ENCODE measurements at places on chromosomes 5 and 9. TPM values are rescaled to one million over a fixed set of nuclear protein-coding genes. Genes with fewer than 3 reads are reported as not detected.

- DNase-seq, result no peak
These were observed 2339.2 kb downstream of the MAT2B start for GRCh38 chr5:165844571-165844970.

- DNase-seq, result no peak
These were observed 96.6 kb downstream of the DPYSL3 start for GRCh38 chr5:147413266-147413665.

DNA sequence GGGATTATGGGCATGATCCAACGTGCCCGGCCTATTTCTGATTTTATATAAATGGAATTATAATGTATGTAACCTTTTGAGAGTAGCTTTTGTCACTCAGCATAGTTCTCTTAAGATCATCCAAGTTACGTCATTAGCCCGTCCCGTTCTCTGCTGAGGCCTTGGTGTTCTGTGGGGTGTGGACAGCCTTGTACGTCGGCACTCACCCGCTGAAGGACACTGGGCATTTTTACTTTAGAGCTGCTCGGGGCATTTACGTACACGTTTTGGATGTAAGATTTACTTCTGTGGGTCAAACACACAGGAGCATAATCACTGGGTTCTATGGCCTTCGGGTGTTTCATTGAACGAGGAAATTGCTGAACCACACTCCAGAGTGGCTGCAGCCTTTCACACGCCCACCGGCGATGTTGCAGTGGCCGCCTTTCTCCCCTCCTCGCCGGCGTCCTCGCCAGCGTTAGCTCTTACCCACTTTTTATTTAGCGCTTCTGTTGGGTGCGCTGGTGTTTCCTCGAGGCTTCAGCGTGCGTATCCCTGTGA, 101.8 kb downstream of the EHMT1 start:
- no peak for DNase-seq

GRCh38 chr5:131413605-131414559, 150.0 kb downstream of the CDC42SE2 start:
- DNase-seq, result no peak

DNA sequence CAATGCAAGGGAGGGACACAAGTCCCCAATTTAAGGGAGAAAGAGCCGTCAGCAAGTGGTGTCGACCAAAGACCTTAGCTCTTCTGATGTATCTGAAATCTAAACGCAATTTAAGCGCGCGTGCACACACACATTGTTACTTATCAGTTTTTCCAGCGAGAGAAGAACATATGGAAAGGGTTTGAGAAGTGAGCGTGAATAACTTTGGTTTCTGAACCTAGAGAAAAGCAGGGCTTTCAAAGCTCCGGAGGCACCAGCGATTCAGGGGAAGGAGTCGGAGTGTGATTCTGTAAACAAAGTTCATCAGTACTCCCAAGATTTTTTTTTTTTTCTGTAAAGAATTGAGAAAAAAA, 191.8 kb downstream of the MEF2C start:
- DNase-seq, result no peak

DNA sequence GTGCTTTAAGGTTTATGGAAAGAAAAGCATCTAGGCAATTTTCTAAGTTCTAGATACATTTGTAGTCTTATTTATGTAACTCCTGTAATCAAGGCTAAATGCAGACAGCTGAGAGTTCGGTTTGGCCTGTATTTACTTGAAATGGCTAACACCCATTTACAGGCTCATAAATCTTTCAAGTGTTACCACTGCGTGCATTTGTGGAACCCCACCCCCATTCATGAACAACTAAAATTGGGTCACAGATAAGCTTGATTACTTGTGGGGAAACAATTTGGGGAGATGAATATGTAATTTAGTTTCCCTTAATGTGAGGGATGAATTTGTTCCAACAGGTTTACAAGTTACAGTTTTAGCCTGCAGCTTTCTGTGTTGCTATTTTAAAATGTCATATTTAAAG, 360.6 kb downstream of the ARRDC3 start:
- DNase-seq, result no peak

DNA sequence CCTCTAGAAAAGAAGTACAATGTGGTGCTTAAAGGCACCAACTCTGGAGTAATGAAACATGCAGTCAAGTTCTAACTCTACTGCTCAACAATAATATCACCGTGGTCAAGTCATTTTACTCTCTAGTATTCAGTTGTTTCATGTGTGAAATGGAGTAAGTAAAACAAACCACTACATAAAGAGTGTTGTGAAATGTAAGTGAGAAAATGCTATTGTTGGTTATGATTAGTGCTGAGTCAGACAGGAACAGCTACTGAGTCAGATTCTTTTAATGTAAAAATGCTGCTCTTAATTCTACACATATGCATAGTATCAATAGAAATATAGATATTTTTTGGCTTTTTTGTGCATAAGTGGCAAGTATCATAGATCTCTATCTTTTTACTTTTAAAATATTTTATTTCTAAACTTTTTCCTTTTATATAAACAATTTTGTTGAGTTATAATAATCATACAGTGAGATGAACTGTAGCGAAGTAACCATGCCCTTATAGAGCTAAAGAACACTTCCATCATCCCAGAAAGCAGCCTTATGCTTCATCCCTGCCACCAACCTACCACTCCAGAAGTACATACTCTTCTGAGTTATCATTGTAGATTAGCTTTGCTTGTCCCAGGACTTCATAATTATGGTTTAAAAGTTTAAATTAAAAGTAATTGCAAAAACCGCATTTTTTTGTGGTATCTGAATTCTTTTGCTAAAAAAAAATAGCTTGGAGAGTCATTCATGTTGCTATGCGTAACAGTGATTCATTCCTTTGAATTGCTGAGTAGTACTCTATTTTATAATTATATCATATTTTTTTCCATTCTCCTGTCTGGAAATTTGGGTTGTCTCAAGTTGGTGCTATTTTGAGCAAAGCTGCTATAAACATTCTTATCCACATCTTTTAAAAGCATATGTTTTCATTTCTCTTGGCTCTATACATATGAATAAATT, 548.2 kb upstream of the CLINT1 start:
- no peak for DNase-seq

The CXCL14 gene
- 4.5 TPM for polyA plus RNA-seq

DNA sequence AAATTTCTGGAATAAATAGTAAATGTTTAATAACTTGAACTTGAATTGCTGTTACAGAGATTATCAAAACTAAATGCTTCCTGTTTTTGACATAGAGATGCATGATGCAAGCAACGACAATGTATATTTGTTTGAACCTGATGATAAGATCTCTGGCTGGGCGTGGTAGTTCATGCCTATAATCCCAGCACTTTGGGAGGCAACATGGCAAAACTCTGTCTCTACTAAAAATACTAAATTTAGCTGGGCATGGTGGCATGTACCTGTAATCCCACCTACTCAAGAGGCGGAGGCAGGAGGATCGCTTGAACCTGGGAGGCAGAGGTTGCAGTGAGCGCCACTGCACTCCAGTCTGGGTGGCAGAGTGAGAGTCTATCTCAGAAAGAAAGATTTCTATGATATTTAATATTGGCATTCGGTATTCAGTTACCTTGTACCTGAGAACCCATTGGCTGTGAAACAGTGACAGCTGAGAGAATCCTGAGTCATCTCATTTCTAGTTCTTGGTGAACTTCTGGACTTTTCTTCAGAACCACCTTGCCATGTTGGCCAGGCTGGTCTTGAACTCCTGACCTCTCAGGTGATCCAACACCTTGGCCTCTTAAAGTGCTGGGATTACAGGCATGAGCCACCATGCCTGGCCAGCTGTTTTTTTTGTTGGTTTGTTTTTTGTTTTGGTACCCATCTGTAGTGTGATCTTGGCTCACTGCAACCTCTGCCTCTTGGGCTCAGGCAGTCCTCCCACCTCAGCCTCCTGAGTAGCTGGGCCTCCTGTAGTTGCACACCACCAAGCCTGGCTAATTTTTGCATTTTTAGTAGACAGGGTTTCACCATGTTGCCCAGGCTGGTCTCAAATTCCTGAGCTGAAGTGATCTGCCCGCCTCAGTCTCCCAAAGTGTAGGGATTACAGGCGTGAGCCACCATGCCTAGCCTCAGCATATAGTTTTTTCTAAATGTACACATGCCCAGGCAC, 10.0 kb upstream of the FGF18 start:
- DNase-seq, result no peak

DNA sequence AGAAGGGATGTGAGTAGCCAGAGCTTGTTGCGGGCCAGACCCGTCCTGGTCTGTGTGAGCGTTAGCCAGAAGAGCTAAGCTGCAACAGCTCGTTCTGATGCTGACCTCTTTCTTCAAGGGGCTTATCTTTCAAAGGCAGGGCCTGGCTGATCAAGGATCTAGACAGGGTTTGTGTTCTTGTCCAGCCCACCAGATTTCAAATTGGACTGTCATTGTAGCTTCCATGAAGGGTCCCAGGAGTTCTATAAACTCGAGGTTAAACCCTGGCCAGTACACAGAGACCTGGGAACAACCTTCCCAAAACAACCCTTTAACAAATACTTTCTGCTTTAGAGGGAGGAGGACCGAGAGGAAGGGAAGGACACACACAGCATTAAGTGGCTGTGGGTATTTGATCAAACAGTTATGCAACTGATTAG, 153.0 kb upstream of the TUT7 start:
- peak; percentile 72 for DNase-seq

DNA sequence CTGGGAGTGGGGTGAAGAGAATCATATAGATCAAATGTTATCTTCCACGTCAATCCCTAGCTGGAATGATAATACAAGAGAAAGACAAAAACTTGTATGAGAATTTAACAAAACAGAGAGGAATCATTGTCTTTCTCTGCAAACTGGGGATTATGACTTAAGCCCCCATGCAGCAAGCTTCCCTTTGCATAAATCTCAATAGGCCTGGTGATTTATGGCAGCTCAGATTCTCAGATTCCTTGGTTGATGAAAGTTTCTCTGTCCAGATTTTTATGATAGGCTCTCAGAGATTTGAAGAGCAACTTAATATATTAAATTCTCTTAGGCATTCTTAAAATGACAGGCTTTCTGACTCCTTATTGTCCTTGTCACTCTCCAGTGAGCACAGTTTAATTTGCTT, 56.0 kb downstream of the RASGRF2 start:
- DNase-seq, result no peak

The MRPS30 gene
- 36.8 TPM for polyA plus RNA-seq

- no peak for DNase-seq
These were observed 138.6 kb upstream of the SPEF2 start for GRCh38 chr5:35478856-35479682.

The SLC34A1 gene
- polyA plus RNA-seq, result not detected

GRCh38 chr5:57824047-57824446, 341.4 kb upstream of the ACTBL2 start:
- no peak for DNase-seq

The NTNG2 gene
- polyA plus RNA-seq, result 8.6 TPM

DNA sequence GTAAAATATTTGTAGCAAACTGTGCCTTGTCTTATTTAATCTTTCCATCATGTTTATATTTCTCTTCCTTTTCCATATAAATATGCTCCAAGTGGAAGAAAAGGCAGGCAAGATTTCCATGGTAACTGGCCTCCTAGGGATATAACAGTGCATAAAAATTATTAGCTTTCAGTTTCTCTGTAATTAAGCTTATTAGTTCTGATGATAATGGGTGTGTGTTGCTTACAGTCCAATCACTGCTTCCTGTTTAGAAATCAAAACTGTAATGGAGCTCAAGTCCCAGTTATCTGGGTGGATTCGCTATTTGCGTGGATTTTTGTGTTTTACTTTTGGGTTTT, 213.0 kb downstream of the PJA2 start:
- no peak for DNase-seq

- no peak for DNase-seq
These were observed 6.9 kb downstream of the REEP2 start for GRCh38 chr5:138445547-138446271.

GRCh38 chr9:99576876-99577275, 244.8 kb upstream of the NR4A3 start:
- no peak for DNase-seq

The PCDHGA4 gene
- polyA plus RNA-seq, result 1.7 TPM

The FAM153A gene
- 3.7 TPM for polyA plus RNA-seq

DNA sequence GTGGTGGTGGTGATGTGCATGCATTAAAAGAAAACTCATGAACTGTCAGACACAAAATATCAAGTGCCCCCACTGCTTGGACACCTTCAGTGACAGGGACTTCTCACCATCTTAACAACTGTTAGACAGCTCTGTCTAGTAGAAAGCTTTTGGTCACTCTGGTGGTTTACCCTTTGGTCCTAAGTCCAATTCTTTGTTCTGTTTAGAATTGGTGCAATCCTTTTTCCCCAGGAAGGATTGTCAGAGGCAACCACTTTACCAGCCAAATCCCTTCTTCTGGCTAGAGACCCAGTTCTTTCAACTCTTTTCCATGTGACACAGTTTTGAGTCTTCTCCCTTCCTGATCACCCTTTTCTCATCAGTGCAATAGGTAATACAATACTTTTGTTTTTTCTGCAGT, 140.2 kb downstream of the SEC61B start:
- no peak for DNase-seq

- no peak for DNase-seq
These were observed 15.2 kb downstream of the TMEM171 start for GRCh38 chr5:73135429-73136054.

The MARVELD2 gene
- 0.23 TPM for polyA plus RNA-seq

DNA sequence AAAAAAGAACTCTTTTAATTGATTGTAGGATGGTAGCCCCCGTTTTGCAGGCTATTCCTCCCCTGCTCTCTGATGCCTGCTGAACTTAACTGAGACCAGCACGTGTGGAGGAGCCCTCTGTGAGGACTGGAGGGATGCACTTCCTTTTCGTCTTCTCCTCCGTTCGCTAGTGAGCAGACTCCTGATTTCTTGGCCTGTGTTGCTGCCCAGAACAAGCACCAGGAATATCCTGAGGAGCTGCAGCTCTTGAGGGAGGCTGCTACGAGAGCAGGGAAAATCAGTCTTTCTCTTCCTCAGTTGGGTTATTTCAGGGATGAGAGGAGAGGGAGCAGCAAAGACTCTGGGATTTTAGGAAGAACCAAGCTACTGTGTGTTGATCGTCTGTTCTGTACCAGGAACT, 74.7 kb downstream of the ARHGAP26 start:
- no peak for DNase-seq

The PLAC8L1 gene
- 0.23 TPM for polyA plus RNA-seq

- no peak for DNase-seq
These were observed 8.2 kb upstream of the IRF1 start for GRCh38 chr5:132498686-132499271.

The WNT8A gene
- not detected for polyA plus RNA-seq

GRCh38 chr9:91177661-91178280, 183.9 kb downstream of the AUH start:
- DNase-seq, result no peak

GRCh38 chr5:16869821-16870796, 66.0 kb downstream of the MYO10 start:
- DNase-seq, result no peak

GRCh38 chr5:123090661-123091297, 1.7 kb downstream of the PRDM6 start:
- DNase-seq, result peak; percentile 15

The KIF4B gene
- polyA plus RNA-seq, result not detected

- no peak for DNase-seq
These were observed 154.4 kb downstream of the MAN2A1 start for GRCh38 chr5:109844148-109844547.

DNA sequence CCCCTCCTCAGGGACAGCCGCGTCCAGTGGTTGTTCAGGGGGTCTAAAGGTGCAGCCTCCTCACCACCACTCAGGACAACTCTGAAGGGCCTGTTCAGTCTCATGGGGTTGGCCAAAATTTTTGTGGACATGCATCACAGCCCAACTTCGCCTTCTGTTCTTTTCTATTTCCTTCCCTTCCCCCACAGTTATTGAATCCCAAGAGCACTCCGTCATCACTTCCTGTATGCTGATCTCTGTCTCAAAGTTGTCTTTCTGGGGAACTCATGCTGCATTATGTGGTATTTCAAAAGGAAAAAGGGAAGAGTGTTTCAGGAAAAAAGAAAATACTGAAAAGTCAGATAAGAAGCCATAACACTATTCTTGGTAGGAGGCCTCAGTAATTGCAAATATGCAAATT, 355.4 kb downstream of the CAAP1 start:
- no peak for DNase-seq

The PRUNE2 gene
- 11.7 TPM for polyA plus RNA-seq
